Chondrocyte (in vitro differentiated cells): ENCODE measurements at places on chromosomes 12 and 14.

DNA sequence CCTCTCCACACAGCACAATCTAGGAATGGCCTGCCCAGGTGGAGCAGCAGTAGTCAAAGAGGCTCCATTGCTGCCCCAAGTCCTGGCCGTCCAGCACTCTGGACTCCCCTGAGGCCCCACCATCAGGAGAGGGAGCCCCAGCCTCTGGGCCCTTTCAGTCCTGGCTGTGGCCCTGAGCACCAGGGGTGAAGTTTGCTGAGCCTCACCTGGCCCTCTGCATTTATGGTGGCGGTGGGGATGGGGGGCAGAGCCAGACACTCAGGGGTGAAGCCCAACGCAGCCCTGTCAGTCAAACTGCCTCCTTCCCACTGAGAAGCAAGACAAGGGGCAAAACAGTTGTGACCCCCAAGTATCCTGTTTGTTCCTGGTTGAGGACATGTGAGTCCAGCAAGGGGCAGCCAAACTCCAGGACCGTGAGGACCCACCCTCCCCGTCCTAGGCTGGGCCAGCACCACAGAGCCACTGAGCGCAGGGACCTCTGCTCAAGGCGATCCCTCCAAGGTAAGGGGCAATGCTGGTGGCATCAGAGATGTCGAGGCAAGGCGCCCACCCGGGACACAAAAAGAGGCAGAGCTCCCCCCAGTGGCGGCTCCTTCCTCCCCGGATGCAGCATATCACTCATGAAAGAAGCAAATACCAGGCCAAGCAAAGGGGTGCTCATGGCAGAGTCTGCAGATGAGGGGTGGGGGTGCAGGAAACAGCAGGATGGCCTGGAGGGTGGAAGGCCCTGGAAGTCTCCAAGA, 4.8 kb upstream of the AMN start:
- DNase-seq: no peak

DNA sequence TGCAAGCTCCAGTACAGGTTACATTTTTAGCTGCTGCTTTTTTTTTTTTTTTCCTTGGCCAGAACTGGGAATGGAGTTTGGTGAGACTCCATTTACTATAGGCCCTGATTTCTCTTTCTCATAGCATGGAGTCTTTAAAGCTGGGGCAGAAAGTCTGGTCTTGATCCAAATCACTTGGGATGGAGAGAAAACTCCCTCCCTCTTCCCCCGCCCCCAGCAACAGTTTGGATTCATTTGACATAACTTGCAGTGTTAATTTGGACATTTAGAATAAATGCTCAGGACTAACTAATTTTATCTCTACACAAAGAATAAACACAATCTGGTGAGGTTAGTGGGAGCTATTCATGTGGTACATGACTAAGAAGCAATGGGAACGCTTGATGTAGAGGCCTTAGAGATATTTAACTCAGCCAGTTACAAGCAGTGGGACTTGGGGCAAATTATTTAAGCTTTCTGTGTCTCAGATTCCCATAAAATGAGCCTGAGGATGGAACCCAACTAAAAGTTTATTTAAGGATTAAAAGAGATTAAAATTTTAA, 107.3 kb upstream of the ARHGAP5 start:
- no peak for DNase-seq

DNA sequence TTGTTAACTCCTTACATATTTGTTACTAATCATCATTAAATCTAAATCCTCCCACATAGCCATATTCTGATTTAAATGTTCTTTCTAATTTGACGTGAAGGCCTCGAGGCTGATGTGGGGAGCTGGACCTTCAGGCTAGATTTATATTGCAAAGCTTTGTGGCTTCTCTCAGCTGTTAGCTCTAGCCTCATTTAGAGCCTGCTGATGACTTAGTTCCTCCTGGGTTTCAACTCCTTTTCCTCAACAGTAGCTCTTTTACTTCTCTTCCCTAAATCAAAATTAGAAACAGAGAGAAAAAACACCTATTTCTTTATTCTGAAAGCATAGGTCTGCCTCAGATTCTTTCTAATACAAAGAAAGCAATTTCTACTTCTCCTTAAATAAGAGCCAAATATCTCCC, 477.5 kb upstream of the CCDC196 start:
- no peak for DNase-seq

DNA sequence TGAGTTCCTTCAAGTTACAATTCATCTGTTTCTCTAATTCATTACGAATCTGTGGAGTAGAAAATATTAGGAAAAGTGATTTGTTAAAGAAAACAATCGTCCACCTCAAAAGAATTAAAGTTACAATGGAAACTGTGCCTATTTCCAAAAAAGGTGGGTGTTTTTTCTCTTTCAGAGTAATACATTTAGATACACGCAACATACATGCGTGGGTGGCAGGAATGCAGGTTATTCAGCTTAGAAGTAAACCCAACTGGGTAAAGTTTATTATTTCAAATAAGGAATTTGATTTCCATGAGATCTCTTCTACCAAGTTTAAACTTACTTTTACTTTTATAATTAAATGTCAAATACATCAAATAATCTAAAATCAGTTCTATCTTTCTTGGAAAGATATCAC, 52.2 kb downstream of the SSH1 start:
- DNase-seq: no peak

- no peak for DNase-seq
These were observed 11.6 kb upstream of the TCL1B start for GRCh38 chr14:95674613-95675012.

- DNase-seq: no peak
These were observed 713 bp downstream of the FRMD6 start for GRCh38 chr14:51652168-51653078.
